ENCODE measurements at places on chromosomes 4 and X. TPM values are rescaled to one million over a fixed set of nuclear protein-coding genes. Genes with fewer than 3 reads are reported as not detected.

DNA sequence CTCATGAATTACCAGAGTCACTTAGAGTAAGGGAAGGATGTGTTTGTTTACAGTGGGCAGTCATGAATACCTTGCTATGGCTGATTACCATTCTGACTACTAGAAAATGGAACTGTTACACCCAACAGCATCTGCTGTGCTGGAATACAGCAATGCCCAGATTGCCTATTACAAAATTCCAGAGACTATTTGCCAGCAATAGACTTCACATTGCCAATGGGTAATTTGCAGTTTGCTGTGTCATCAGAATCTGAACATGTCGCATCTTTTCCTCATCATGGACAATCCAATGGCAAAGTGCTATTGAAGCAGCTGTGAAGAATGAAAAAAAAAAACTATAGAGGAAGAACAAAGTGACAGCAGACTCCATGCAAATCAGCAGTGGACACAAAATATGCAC is 356.6 kb downstream of the CXXC4 start:
- no peak for DNase-seq

- DNase-seq, result no peak
Measured at GRCh38 chrX:10125248-10125615, 31.5 kb upstream of the CLCN4 start.

PHOX2B gene
- not detected for total RNA-seq

- no peak for DNase-seq
Measured at GRCh38 chr4:151324752-151325110, 674 bp downstream of the SH3D19 start.

SH3BGRL gene
- total RNA-seq, result 81.3 TPM

DCTD gene
- total RNA-seq, result 50.4 TPM

GRCh38 chr4:98508248-98508647 is 150.2 kb downstream of the TSPAN5 start:
- DNase-seq, result no peak

DNA sequence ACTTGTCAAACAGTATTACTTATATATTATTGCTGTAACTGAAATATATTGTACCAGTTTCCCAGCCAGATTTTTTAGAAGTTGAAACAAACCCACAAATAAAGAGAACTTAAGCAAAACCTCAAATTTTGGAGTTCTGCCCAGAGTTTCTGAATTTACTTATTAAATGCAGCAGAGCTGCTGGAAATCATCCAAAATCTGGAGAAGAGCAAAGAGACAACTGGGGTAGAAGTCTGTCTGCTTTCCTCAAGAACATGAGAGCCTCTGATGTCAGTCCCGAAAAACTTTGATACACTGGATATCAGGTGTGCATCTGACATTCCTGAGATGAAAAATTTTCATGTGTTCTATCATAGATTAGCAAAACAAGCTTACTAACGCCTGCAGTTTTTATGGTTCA is 325.9 kb downstream of the NR3C2 start:
- DNase-seq, result no peak

GRCh38 chr4:73691759-73692158 is 48.6 kb upstream of the CXCL8 start:
- no peak for DNase-seq

GRCh38 chr4:98514741-98515469 is 143.5 kb downstream of the TSPAN5 start:
- DNase-seq, result no peak

- no peak for DNase-seq
Measured at GRCh38 chr4:99687120-99687519, 29.5 kb upstream of the C4orf54 start.

DNA sequence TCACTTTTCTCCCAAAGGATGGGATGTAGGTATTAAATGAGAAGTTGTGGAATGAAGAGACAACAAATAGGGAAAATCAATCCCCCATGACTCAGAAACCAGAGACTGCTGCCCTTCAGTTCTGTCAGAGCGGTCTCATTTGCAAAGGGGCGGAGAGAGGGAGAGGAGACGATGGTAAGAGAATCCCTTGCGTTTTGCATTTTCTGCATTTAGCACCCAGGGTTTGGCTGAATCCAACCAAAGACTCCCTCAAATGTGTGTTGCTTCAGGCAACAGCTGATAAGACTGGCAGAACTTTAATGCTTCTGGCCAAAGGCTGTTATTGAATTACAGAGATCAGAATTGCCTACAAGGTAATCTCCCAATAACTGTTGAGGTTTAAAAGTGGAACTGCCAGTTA is 230.2 kb downstream of the EVC2 start:
- no peak for DNase-seq

TLR1 gene
- total RNA-seq, result 22.9 TPM

- no peak for DNase-seq
Measured at GRCh38 chr4:173752610-173753230, 222.7 kb upstream of the HAND2 start.

GRCh38 chr4:151256134-151256533 is 20.8 kb upstream of the PRSS48 start:
- DNase-seq, result no peak

SMIM31 gene
- not detected for total RNA-seq

DNA sequence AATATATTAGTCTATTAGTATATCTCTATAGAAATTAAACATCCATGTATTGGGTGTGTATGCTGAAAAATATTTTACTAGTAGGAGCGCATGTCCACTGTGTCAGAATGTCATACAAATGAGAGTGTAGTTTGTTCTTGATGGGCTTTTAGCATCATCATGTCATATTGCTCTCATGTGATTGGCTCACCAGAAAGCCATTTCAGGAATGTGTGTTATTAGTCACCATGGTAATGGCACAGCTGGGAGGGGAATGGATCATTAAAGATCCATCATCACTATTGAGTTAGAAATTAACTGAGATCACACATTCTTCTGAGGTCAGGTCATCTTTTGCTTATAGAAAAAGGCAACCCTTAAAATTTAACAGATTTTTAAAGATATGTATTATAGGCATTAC is 77.3 kb downstream of the PHEX start:
- DNase-seq, result no peak

DNA sequence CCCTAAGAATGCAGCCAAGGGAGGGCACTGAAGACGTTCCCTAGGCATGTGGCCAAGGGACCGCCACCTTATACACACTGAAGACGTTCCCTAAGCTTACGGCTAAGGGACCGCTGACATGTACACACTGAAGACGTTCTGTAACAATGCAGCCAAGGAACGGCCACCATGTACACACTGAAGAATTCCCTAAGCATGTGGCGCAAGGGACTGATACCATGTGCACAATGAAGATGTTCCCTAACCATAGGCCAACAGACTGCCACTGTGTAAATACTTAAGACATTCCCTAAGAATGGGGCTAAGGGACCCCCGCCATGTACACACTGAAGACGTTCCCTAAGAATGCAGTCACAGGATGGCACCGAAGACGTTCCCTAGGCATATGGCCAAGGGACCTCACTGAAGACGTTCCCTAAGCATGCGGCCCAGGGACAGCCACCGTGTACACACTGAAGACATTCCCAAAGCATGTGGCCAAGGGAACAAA is 36.1 kb downstream of the DHRSX start:
- no peak for DNase-seq

DNA sequence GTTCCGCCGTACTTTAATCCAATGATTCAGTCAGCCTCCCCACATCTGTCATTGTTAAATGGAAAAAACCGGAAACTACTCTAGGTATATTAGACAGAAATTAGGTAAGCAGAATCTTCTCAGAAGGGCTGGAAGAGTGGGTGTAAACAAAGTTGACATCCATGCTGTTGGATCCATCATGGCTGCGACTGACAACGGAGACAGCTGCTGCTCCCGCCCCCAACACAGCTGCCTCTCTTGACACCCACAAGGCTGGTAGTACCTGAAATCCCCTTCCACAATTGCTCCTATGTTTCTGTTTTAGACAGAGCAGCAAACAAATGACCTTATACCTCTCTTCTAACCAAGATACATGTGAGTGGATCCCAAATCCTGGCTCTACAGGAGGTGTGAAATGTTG is 66.6 kb downstream of the RXFP1 start:
- no peak for DNase-seq

GRCh38 chr4:182944484-182945213 is 27.5 kb upstream of the DCTD start:
- no peak for DNase-seq

GRCh38 chr4:8314691-8315255 is 45.2 kb downstream of the HTRA3 start:
- DNase-seq, result no peak

DNAAF6 gene
- not detected for total RNA-seq

TCEAL6 gene
- total RNA-seq, result not detected

STK26 gene
- 34.3 TPM for total RNA-seq

DNA sequence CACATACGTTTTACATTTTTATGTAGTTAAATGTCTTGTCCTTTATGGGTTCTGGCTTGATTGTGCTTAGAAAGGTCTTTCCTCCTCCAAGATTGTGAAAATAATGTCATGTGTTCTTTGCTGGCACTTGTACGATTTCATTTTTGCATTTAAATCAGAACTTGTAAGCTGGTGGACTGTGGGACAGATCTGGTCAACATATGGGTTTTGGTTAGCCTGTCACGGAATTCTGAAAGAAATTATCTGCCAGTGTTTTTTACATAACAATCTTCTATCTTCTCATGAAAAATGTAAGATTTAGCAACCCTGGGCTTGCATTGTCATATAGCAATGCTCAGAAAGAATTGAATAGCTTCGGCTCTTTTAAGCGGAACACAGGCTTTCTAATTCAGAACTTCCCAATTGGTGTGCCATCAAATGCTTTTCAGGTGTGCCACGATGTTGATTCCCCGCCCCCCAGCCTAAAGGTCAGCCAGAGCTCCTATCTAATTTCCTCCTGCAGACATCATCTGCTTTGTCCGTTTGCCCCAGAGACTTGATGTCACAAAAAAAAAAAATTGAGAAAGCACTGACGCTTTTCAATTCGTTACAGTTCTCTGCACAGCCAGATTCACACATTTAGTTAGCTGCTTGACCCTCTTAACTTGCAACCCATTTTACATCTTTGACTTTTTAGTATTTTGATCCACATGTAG is 16.2 kb downstream of the AFF1 start:
- no peak for DNase-seq

GRCh38 chr4:182212211-182212761 is 30.9 kb upstream of the TENM3 start:
- DNase-seq, result no peak

DNA sequence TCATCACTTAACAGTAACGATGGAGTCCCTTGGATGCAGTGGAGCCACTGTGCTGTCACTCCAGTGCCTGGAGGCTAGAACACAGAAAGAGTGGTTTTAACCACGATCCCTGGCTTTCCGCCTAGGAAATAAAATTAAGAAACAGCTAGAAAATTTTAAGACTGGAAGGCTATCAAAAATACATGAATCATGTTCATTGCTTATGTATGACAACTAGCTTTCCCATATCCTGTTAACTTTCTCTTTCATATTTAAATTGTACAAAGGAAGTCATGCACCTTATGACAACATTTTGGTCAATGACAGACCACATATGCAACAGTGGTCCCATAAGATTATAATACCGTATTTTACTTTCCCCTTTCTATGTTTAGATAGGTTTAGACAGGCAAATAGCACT is 115.1 kb downstream of the GALNTL6 start:
- DNase-seq, result no peak

EXOC1L gene
- total RNA-seq, result not detected
